Activated naive CD8-positive, alpha-beta T cell treated with anti-CD3 and anti-CD28 coated beads, Interleukin-2, amount 50 U/mL, for 24 hours (primary cell): ENCODE measurements at places on chromosomes 2 and 18.

DNA sequence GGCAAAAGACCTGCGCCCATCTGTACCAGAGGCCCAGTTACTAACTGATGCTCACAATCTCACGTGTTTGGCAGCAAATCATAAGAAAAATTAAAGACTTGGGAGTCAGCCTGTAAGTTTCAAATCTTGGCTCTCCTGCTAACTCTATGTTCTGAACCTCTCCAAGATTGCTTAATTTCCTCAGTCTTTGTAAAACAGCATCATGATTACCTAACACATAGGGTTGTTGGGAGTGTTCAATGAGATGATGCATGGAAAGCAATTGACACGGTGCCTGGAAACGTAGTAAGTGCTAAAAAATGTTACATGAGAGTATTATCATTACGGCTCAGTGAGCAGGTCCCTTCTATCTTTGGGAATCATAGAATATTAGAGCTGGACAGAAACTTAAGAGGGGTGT, 497.6 kb upstream of the TCF4 start:
- no peak for DNase-seq

GRCh38 chr18:23227726-23228070, 92.4 kb downstream of the CABLES1 start:
- DNase-seq, result no peak

DNA sequence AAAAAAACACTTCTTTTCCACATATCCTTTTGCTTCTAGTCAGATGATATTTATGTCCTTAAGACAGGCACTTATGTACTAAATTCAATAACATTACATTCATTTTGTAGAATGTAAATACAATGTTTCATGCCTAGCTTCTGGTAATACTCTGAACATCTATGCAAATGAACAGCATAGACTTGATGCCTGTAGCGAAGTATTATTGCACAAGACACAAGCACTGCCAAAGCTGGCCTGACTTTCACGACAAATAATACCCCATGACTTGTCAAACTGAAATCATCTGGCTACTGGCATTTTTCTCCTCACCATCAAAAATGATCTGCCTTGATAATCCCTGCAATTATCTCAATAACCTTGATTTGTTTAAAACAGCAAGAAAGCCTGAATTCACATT, 101.3 kb downstream of the L3MBTL4 start:
- DNase-seq, result no peak

DNA sequence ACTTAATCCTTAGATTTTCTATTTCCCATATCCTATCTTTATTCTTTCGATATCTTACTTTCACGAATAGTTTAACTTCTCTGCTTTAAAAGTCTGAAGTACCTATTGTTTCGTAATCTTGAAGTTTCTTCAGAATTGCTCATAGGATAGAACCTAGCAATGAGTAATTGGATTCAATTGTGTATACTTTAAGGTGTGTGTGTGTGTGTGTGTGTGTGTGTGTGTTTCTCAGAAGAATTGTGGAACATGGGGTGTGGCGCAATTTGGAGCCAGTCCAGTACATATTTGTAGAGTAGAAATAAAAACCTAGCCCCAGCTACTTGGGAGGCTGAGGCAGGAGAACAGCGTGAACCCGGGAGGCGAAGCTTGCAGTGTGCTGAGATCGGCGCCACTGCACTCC, 897.6 kb downstream of the BCL11A start:
- no peak for DNase-seq

- DNase-seq, result no peak
Measured at GRCh38 chr18:61133783-61134182, 199.4 kb upstream of the CDH20 start.

GRCh38 chr2:173288561-173288960, 66.1 kb upstream of the CDCA7 start:
- DNase-seq, result no peak

- DNase-seq, result no peak
Measured at GRCh38 chr2:181143790-181144300, 163.4 kb downstream of the UBE2E3 start.

DNA sequence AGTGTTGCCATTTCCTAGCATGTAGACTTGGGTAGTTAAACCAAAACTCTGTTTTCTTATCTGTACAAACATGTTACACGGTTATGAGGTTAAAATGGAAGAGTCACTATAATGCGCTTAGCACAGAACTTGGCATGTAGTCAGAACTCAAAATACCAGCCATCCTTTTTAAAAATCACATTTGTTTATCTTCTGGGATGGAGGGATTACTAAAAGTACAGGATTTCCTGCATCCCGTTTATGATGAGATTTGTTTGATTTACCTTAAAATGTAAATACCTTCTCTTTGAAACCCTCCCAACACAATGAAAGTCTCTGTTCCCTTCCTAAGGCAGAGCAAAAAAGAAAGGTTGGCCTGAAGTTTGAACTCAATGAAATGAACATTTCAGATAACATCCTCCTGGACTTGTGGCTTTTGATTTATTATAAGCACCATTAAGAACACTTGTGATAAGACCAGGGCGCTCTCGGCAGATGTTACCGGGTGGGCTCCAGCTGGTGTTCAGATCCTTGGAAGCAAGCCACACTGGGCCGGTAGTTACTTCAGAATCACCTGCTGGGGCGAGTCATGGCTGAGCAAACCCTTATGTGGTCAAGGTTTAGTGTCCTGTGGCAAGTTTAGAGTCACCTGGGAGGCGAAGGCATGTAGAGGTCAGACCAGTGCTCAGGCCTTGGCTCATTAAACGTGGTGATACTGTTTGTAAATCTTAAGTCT, 105.7 kb downstream of the MGAT5 start:
- no peak for DNase-seq

- DNase-seq, result no peak
Measured at GRCh38 chr2:64844087-64844486, 145.1 kb upstream of the SLC1A4 start.

GRCh38 chr2:55150834-55151233, 81.3 kb downstream of the CLHC1 start:
- no peak for DNase-seq

DNA sequence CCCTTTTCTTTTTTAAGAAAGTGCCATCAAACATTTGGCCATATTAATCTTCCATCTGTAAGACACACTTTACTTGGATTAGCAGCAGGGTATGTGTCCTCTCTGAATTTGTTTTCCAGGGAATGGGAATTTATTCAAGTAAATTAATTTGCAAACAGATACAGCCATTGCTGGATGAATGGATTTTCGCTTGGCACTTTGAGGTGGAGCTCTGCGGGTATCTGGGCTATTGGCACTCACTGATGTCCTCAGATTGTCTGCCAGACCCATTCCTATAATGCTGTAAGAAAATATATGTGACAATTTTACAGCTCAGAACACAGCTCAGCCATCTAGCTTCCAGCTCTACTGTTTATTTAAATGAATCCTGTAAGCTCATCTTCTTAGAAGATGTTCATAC, 201.2 kb upstream of the CDH20 start:
- no peak for DNase-seq

DNA sequence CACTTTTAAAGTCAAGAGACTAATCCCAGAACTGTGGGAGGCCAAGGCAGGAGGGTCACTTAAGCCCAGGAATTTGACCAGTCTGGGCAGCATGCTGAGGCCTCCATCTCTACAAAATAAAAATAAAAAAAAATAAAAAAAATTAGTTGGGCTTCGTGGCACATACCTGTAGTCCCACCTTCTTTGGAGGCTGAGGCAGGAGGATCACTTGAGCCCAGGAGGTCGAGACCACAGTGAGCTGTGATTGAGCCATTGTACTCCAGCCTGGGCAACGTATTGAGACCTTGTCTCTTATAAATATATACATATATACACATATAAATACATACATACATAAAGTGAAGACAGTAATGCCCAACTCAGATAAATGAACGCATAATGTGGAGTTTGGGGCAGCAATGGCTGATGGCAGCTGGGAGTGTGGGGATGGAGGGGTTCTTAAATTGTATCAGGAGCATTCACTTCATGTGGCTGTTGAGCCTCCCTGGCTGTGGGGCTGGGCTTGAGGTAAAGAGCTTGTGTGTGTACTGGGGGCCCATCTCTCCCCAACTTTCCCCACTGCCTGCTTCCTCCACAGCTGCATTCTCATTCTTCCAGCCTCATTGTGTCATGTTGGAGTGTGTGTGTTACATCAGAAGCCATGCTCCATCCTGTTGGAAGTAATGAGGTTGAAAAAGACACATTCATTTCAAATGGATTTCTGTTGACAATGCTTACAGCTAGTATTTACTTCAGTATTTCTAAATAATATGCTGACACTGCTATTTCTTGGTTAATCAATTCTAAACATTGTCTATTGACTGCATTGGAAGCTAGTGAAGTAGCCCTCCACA, 96.5 kb upstream of the HS6ST1 start:
- DNase-seq, result no peak

GRCh38 chr2:22855761-22856184, 529.2 kb upstream of the KLHL29 start:
- no peak for DNase-seq

- DNase-seq, result no peak
Measured at GRCh38 chr2:3453190-3453999, 65.9 kb downstream of the ADI1 start.

- DNase-seq, result no peak
Measured at GRCh38 chr2:126413079-126413478, 242.9 kb upstream of the GYPC start.

DNA sequence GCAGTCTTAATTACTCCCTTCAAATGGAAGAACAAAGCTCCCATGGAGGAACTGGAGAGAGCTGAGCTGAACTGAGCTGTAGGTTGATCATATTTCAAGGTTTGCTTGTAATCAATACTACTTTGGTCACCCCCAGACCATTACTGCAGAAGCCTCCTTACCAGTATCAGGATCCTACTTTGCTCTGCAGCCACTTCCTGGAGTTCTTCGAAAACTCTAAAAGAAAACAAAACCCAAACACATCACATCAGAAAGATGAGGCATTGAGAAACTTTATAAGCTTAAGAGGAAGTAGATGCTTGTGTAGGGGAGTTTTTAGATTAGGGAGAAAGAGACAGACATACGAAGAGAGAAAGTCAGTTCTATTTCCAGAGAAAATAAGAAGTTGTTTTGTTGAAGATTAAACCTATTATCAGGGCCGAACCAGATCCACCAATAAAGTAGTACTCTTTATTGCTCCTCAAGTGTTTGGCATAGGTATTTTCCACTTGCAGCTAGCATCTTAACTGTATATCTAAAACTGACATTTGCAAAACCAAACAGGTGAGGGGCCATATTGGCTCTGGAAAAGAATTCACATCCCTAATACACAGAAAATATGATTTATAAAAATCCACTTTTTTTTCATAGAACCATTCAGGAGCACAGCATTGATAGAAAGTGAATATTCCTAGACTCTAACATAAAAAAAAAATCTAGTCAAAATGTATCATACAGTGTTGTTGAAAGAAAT, 166.9 kb upstream of the KLF7 start:
- DNase-seq, result no peak

- no peak for DNase-seq
Measured at GRCh38 chr2:174340400-174341292, 5.9 kb downstream of the SP9 start.
